ENCODE measurements at places on chromosomes 7 and 10.

DNA sequence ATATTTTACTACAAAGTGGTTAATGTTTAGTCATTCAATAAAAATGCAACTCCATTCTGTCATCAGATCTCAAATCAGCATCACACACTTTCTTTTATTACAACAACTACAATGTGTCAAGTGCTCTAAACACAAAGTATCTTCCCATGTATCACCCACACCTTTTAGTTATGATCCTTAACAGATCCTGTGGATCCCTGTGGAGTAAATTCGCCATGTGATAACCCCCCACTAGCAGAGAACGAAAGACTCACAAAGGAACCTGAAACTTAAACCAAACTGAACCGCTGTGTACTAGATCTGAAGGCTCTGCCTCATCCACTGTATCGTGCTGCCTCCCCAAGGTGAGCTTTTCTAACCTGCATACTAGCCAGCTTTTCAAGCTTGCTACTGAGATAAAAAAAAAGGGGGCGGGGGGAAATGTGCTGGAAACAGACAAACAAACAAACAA is 1.7 kb downstream of the DPY19L1 start:
- no peak for DNase-seq

DNA sequence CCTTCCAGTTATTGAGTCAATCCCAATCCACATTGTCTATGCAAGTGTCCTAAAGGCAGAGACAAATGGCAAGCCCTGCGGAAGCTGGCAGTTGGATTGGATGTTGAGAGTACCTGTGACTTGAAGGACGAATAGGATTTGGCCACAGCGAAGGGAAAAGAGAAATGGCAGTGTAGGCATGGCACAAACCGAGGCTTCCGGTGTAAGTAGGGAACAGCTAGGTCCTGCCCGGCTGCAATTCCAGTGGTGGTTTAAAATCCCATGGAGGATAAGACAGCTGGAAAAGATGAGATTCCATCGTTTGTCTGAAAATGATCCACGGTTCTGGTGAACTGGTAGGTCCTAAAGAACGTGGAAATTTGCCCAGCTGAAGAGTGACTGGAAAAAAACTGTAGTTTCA is 296.2 kb downstream of the TCERG1L start:
- DNase-seq: no peak

- no peak for DNase-seq
Measured at GRCh38 chr10:125448596-125448995, 234.4 kb downstream of the TEX36 start.

DNA sequence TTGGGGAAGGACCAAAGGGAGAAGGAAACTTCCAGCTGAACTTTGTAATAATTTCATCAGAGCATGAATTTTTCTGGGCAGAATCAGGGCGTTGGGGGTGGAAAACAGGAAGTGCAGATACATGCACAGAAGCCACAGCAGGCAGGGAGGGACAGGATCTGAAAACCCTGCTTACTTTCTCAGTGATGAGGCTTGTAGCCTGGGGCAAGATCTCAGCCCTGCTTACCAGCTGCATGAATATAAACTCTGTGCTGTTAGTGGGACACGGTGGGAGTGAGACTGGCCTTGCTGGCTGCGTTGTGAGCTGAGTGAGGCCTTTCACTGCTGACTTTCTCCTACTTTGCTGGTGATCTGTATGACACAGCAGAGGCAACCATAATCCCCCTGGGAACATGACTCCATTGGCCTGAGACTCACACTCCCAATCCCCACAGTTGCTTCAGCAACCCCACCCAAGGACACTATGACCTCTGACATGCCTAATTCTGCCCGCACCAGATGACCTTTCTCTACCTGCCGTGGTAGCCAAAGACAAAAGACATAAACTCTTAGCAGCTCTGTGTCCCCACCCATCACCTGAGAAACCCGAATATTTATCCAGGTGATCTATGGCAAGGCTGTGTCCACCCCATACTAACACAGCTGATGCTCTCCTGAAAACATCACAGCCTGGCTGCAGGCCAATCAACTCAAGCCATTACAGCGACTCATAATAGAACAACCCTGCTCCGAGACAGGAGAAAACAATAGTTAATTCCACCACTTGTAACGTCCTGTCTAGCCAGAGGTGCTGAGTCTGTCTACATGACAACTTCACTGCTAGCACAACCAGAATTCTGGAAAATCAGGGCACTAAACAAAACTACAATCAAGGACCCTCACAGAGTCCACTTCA is 190.7 kb upstream of the CHRM2 start:
- no peak for DNase-seq

DNA sequence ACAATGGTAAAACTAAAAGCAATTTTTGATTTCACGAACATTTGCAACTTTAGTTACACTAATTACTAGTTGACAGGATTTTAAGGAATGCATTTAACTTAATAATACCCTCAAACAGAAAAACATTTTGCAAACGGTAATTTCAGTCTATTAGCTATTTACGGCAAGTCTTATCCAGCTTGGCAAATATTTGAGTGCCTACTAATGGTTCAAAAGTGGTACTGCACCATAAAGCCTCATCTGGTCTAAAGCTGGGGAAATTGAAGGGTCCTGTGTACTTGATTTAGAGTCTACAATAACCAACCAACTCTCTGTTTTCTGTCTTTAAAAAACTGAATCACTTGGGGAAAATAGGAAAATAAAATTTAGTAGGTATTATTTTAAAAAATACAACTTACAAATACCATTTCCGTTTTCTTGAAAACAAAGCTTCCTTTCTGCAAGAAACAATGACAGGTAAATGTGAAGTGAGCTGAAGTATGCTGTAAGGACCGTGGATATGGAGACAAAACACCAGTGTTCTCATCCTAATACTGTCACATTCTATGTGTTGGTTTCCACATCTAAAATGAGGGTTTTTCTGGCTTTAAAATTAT is 142.3 kb downstream of the VPS50 start:
- no peak for DNase-seq

DNA sequence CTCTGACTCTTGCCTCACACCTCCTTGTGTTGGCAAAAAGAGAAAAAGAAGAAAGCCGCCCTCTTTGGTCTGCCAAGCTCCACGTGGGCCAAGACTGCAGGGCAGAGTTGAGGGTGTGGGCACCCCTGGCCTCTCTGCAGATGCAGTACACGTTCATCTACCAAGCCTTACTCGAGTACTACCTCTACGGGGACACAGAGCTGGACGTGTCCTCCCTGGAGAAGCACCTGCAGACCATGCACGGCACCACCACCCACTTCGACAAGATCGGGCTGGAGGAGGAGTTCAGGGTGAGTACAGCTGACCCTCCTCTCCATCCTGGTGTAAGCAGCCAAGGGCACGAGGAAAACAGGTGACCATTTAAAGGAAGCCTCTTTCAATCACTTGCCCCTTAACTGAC is 56.1 kb downstream of the MKI67 start:
- DNase-seq: no peak

DNA sequence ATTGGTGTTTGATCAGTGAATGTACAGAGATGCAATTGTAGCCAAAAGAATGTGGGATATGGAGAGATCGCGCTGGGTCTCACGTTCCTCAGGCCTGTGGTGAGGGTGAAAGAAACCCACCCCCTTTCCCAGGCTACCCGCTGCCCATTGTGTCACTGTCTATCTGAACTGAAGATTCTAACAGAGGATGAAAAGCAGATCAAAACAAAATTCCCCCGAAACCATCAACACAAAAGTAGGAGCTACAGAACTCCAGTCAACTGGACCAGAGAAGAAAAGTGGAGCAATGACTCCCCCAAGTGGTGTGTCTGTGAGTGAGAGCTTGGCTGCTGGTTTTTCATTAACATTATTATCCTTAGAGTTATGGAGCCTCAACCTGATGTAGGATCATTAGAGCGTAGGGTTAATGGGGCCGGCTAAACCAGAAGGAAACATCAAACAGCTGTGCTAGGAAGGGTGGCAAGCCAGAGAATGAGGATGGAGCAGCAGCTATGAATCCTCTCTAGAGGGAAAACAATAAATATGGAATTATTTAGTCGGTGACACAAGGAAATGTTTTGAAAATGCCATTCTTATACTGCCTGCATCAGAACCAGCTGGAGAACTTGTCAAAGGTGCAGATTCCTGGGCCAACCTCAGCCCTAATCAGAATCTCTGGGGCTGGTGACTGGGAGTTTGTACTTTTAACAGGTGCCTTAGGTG is 38.3 kb downstream of the AKR1B1 start:
- DNase-seq: no peak

- no peak for DNase-seq
Measured at GRCh38 chr10:101845893-101846292, 2.3 kb upstream of the KCNIP2 start.

DNA sequence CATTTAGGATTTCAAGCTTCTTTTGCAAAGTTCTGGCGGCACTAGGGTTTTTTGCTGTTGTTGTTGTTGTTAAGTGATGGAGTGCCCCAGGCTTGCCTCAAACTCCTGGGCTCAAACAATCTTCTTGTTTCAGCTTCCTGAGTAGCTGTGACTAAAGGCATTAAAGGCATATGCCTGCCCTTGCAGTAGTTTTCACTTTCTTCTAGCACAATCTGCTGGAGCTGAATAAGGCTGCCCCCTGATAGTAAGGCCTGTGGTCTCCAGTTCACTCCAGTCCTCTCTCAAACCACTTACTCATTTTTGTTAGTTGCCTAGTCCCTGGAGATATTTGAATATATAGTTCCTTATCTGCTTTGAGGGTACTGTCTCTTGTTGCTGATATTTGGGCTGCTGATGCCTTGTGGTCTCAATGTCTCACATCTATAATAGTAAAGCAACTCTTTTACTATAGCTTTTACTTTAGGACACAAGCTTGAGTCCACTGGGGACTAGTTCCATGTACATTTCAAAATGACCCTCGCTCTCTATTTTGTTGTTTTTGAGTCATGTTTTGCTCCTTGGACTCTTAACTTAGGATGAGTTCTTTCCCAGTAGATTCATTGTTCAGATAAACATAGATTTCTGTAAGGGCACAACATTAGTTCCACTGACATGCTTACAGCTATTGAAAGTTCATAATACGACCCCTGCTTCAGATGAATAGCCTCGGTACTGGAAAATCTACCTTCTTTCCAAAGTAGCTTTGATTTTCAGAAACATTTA is 25.5 kb downstream of the PHF14 start:
- no peak for DNase-seq

DNA sequence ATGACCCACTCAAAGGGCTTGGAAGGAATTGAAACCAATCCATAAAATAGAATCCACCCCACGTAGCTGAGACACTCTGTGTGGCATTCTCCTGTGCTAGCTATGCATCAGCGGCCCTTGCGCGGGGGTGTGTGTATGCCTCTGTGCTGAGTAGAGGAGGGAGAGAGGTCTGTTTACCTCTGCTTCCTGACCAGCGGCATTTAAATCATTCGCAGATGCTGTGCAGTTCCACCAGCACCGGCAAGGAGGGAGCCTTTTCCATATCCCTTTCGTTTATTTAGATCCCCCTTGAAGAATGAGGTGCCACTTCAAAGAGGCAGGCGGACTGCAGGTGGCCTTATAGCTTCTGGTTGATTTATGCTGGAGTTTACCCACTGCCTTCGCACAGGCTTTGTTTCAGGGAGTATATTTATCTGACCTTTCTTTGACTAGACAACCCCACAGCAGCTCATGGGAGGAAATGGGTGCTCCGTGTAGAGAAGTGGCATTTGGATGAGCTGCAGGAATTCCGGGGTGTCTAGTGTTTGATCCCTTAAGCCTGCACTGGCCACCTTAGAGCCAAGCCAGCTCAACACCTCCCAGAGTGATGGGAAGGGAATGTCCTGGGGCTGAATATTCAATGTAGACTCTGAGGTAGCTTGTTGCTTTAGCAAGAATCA is 11.4 kb downstream of the C10orf53 start:
- no peak for DNase-seq

DNA sequence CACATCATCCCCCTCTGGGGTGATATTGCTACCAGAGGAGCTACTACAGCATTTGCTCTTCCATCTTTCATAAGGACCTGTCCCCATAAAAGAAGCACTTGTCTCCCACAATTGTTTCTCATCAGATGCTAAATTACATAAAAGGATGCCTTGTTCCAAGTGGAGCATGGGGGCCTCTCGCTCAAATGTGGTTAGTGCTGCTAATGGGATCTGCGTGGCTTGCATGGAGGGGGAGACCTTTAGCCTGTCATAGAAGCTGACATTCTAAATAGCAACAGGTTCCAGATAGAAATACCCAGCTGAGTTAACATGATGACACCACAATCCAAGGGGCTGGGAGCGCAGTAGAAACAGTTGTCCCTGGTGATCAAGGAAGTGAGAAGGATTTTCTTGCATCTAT is 257.9 kb downstream of the SFMBT2 start:
- no peak for DNase-seq

DNA sequence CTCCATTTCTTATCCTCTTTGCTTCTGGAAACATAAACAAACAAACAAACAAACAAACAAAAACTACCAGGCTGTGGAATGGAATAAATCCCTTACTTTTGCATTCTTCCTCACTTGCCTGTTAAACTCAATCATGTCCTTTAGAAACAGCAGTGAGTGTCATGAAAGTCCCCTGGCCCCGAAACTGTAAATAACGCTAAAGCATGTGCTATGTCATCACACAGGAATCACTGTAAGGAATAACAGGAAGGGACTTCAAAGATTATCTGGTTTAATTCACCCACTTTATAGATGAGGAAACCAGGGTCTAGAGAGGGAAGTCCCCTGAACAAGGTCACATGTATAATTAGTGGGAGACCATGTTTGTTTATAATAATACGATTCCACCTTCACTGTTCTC is 159.4 kb upstream of the MEOX2 start:
- DNase-seq: no peak

- DNase-seq: no peak
Measured at GRCh38 chr7:55097100-55097499, 78.3 kb downstream of the EGFR start.

DNA sequence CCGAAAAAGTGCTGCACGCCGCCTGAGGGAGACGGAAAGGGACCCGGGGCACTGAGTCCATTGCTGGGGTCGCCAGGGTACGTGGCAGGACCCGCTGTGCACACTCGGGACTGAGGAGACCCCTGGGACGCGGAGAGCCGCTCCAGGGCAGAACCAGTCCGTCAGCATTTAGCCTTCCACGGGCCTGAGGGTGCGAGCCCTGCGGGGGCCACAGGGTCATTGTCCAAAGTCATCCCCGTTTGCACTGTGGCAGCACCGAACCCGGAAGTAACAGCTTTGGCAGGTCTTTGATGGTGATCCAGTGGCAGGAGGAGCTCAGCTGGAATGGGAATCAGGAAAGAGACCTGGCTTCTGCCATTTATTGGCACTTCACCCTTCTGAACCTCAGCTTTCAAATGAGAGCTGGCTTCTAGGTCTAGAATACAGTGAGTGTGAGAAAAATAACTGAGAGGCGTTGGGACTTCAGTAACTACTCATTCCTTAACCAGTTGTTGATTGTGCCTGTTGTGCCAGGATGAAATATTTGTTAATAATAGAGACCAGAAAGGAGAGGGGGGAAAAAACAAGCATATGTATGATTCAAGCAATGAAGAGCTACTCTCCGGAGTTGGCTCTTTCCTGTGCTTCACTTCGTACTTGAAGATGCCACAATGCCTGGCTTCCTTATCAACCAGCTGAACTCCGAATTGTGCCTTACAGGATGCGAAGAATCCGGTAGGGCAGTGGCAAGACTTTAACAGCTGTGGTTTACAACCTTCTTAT is 811 bp upstream of the ARHGAP12 start:
- DNase-seq: no peak

All from mesothelial cell of epicardium (in vitro differentiated cells).